ENCODE measurements at places on chromosomes 2 and 18. TPM values are rescaled to one million over a fixed set of nuclear protein-coding genes. Genes with fewer than 3 reads are reported as not detected.

GRCh38 chr2:191351921-191352320, 106.7 kb downstream of the MYO1B start:
- no peak for DNase-seq

DNA sequence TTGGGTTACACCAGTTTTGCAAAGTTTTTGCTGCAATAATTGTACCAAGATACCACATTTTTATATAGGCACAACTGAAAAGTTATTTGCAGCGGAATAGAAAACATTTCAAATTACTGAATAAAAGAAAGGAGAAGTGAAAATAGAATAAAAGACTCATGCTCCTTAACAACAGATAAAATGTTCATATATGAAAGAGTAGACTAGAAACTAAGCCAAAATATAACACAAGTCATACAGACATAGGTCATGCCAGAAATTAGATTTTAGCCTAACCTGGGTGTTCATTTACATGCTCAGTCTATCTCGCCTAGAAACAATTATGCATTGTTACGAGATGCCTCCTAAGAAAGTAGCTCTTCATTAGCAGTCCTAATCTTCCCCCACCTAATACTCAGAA, 16.4 kb upstream of the MAP3K20 start:
- DNase-seq, result no peak

GRCh38 chr2:181046833-181047232, 66.4 kb downstream of the UBE2E3 start:
- no peak for DNase-seq

DNA sequence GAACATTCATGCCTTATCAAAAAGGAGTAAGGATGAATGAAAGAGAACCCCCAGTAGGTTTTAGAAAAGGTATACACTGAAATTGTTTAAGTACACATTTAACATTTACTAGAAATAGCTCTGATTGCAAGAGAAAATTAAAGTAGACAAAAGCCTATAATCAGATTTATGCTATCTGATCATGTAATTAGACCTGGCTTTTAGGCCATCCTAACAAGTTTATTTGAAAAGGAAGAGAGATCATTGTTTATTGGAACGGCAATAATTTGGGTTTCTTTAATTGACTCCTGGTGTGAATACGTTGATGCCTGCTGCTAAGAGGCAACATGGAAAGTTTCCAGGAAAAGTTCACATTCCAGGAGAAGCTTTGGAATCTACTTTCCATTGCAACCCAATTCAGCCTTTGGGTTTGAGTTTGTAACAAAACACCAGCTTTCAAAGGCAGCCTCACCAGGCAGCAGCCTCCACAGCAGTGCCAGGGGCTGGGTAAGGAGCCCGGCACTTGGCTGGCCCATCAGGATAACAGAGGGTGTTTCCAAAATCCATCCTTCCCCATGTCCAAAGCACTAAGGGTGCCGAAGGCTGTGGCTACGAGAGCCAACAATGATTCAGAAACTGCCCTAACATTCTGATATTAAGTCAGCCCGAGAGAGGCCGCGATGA, 18.0 kb downstream of the FZD7 start:
- DNase-seq, result no peak

Gene DPP10
- 3.5 TPM for total RNA-seq

Gene TTN
- total RNA-seq, result 20.2 TPM

Gene DUSP19
- total RNA-seq, result 5.0 TPM

Gene KCNJ3
- 0.28 TPM for total RNA-seq
